Dermis blood vessel endothelial cell (primary cell): ENCODE measurements at places on chromosomes 7 and 10.

DNA sequence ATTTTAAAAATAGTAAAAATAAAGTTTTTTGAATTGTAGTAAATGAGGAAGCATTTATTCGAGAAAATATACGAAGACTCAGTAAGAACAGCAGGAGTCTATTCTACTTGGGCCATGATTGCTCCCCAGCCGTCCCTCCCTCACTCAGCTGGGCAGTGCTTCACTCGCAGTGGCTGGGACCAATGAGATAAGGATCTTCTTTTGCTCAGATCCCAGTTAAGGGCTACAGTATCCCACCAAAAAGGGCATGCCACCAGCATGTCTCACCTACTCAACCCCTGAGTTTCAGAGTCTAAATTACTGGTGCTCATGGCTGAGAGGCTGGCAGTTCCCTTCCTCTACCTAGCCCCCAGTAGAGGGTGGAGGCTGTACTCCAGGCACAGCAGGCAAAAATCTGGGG is 455.7 kb upstream of the PFKP start:
- no peak for DNase-seq

- DNase-seq = peak; percentile 38
Observed at GRCh38 chr10:72086466-72087391, 1.6 kb downstream of the SPOCK2 start.

DNA sequence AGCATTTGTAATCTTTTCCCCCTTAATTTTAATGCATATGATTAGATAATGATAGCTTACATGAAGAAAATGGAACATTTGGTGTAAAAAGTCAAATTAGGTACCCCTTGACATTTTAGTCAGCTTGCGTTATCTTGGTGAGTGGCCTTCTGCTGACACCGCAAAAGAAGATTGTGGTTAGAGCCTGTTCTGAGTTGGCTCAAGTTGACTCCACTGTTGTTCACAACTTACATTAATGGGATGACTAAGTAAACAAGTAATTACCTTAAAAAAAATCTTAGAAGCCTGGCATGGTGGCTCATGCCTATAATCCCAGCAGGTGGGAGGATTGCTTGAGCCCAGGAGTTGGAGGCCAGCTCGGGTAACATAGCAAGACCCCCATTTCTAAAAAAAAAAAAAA is 24.2 kb downstream of the TRRAP start:
- DNase-seq = no peak

DNA sequence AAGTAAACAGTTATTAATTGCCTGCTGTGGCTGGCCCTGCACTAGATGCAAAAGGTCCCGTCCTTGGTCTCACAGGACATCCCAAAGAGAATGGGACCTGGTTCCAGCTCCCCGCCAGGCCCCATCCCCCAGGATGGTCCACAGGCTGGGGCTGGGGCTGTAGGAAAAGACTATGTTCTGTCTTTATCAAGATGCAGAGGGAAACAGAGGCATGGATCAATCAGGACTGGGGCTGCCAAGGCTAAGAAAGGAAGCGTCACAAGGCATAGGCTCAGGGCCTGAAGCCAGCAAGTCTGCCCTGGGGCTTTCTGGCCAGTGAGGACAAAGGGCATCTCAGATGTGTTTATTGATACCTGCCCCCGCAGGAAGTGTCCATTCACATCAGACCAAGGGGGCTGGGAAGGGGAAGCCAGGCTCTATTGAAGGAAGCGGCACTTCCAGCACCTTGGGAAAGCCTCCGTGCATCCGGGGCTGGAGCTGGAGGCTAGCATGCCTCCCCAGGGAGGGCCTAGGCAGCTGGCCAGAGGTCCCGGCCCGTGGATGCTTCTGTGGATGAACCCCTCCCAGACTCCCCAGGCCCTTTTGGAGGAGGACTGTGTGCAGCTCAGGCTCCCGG is 5.8 kb downstream of the VSIR start:
- DNase-seq = peak; percentile 75

DNA sequence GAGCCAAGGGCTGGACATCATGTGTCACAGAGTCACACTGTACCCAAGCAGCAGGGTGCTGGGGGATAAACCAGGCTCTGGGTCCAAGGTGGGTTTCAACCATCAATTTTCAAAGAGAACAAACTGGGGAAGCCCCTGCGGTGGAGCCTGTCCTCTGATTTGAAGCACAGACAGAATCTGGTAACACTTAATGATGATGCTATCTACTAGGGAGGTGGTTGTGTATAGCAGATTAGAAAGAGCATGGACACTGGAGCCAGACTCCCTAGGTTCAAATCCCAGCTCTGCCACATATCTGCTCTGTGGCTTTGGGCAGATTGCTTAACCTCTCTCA is 204.9 kb upstream of the ZMIZ1 start:
- no peak for DNase-seq

GRCh38 chr7:95974108-95974507 is 201.8 kb downstream of the DYNC1I1 start:
- DNase-seq = no peak

DNA sequence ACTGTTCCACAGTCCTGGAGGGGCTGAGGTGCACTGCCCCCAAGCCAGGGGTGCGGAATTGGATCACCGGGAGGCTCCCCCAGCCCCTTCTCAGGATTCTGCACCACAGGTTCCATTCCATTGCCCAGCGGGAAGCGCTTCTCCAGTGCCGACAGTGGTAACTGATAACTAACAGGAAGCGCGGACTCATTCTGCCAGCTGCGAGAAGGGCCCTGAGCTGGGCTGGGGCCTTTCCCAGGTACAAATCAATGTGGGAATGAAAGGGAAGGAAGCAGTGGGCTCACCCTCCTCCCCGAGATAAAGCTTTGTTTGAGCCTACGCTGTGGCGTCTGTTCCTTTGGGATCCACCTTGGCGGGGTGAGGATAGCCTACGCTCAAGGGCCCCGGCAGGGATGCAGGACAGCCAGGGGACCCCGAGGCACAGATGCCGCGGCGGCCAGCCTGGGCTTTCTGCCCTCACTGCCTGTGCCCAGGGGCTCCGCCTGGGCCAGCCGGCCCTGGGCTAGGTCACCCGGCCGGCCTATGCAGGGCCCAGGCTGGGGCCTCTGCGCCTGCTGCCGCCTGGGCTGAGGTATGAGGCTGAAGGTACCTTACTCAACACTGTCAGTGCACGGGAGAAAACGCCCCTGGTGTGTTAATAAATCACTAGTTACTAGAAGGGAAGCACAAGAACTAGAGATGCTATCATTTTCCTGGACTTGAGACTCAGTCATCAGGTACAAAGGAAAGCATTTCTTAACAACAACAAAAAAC is 39.4 kb downstream of the EN2 start:
- DNase-seq = no peak

GRCh38 chr10:87842776-87843497 is 20.4 kb downstream of the KLLN start:
- peak; percentile 72 for DNase-seq

- no peak for DNase-seq
Observed at GRCh38 chr7:151139791-151140190, 27.7 kb downstream of the GBX1 start.

- DNase-seq = no peak
Observed at GRCh38 chr10:125811251-125811650, 11.8 kb downstream of the UROS start.
